Keratinocyte (primary cell): ENCODE measurements at places on chromosomes 12 and 14. TPM values are rescaled to one million over a fixed set of nuclear protein-coding genes. Genes with fewer than 3 reads are reported as not detected.
A peak's percentile ranks its signal among the peaks of the same experiment; 100 is the strongest.

DNA sequence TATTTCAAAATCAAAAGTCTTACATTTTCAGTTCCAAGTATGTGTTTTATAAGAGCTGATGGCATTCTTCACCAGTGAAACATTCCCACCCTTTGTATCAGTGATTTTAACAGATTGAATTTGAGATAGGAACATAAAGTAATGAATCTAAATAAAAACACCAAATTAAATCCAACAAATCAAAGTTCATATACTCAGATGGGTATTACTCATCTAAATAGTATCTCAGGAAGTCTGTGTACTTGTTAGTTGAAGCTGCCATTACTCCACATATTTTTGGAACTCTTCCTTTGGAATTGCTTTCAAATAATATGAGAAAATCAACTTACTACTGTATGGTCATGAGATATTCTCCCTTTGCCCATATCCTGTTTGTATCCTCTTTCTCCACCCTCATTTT is 89.1 kb downstream of the MIA2 start:
- H3K4me1 ChIP-seq, result no peaks in the 10 kb centered on the region
- H3K36me3 ChIP-seq, result peaks cover 3% of the 10 kb centered on the region
- DNase-seq, result no peak
- H3K4me3 ChIP-seq, result no peak overlapping the region
- H3K27me3 ChIP-seq, result no peaks in the 10 kb centered on the region

GRCh38 chr12:14782756-14783155 is 20.5 kb downstream of the WBP11 start:
- no peak for DNase-seq
- H3K4me3 ChIP-seq, result no peak overlapping the region
- no peaks in the 10 kb centered on the region for H3K4me1 ChIP-seq
- no peaks in the 10 kb centered on the region for H3K27me3 ChIP-seq
- H3K36me3 ChIP-seq, result peaks cover 7% of the 10 kb centered on the region

- H3K4me1 ChIP-seq, result peaks cover 7% of the 10 kb centered on the region
- no peaks in the 10 kb centered on the region for H3K36me3 ChIP-seq
- no peak for DNase-seq
- H3K27ac ChIP-seq, result no peak overlapping the region
Observed at GRCh38 chr12:13980538-13981295, 685 bp downstream of the GRIN2B start.

GRCh38 chr12:122860040-122860853 is 25.0 kb downstream of the HIP1R start:
- H3K27me3 ChIP-seq, result no peaks in the 10 kb centered on the region
- no peak for DNase-seq
- H3K4me3 ChIP-seq, result no peak overlapping the region
- H3K27ac ChIP-seq, result peak overlapping the region; percentile 8
- H3K36me3 ChIP-seq, result peaks cover 29% of the 10 kb centered on the region

- H3K36me3 ChIP-seq, result no peaks in the 10 kb centered on the region
- H3K4me1 ChIP-seq, result peaks cover 6% of the 10 kb centered on the region
- H3K27ac ChIP-seq, result no peak overlapping the region
- no peaks in the 10 kb centered on the region for H3K27me3 ChIP-seq
- no peak for DNase-seq
Observed at GRCh38 chr12:7106082-7106481, 2.9 kb downstream of the C1RL start.

GRCh38 chr14:57051633-57052032 is 217.1 kb downstream of the EXOC5 start:
- no peak overlapping the region for H3K4me3 ChIP-seq
- H3K4me1 ChIP-seq, result no peaks in the 10 kb centered on the region
- H3K36me3 ChIP-seq, result no peaks in the 10 kb centered on the region
- no peak overlapping the region for H3K27ac ChIP-seq

The SCNN1A gene
- 3.8 to 13.2 TPM (median 11.1 TPM) in 3 replicates for polyA plus RNA-seq

GRCh38 chr12:109740694-109741245 is 27.1 kb downstream of the FAM222A start:
- no peaks in the 10 kb centered on the region for H3K36me3 ChIP-seq
- no peaks in the 10 kb centered on the region for H3K27me3 ChIP-seq
- DNase-seq, result no peak
- H3K4me1 ChIP-seq, result no peaks in the 10 kb centered on the region
- no peak overlapping the region for H3K4me3 ChIP-seq

The PLA2G1B gene
- not detected in 3 replicates for polyA plus RNA-seq

- H3K4me1 ChIP-seq, result no peaks in the 10 kb centered on the region
- H3K4me3 ChIP-seq, result no peak overlapping the region
- no peaks in the 10 kb centered on the region for H3K36me3 ChIP-seq
Observed at GRCh38 chr12:99002156-99002555, 357.1 kb downstream of the APAF1 start.

DNA sequence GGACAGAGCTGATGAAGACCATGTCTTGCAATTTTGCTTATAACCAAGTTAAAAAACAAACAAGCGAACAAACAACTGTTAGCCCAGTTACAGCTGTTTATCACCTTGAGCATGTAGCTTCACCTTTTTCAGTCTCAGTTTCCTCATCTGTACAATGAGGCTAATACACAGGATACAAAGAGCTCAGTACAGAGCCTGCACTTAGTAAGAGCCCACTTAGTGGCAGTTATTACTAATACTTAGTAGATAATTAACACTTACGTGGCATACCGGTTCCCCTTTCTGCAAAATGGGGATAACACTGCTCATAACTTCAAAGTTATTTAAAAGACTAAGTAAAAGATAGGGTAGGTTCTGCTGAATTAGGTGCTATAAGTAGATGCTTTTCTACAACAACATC is 228.0 kb downstream of the MON2 start:
- no peaks in the 10 kb centered on the region for H3K36me3 ChIP-seq
- DNase-seq, result no peak
- no peak overlapping the region for H3K4me3 ChIP-seq
- H3K27me3 ChIP-seq, result no peaks in the 10 kb centered on the region
- no peak overlapping the region for H3K27ac ChIP-seq

GRCh38 chr12:18165889-18166288 is 75.9 kb upstream of the RERGL start:
- no peak overlapping the region for H3K27ac ChIP-seq
- no peaks in the 10 kb centered on the region for H3K36me3 ChIP-seq
- H3K27me3 ChIP-seq, result no peaks in the 10 kb centered on the region
- no peak for DNase-seq
- peaks cover 8% of the 10 kb centered on the region for H3K4me1 ChIP-seq

- no peaks in the 10 kb centered on the region for H3K27me3 ChIP-seq
- no peak within 1 kb of the TSS for H3K4me3 ChIP-seq
- H3K4me1 ChIP-seq, result peaks cover 16% of the 10 kb centered on the region
- peak within 1 kb of the TSS; percentile 80 for H3K27ac ChIP-seq
Observed at GRCh38 chr12:116559162-116559935, at the start of gene MAP1LC3B2. TSS of gene MAP1LC3B2 (plus strand) at chr12:116559381. CDS start at chr12:116575943, 16,562 bp downstream.

DNA sequence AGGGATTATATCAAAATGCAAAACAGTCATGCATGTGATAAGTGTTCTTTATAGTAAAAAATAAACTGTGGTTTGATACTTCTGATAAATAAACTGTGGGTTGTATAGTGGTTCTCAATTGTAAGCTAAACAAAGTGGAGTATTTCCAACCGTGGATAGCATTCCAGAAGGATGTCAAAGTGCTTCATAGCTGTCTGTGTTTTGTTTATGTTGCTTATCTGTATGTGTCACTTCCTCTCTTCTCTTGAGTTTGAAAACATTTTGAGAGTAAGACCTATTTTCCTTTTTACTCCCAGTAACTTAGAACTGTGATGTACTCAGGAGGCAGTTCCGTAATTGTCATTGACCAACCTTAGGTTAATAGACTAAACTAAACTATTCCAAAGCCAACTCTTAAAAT is 415.8 kb downstream of the TMTC2 start:
- no peaks in the 10 kb centered on the region for H3K36me3 ChIP-seq
- H3K27me3 ChIP-seq, result no peaks in the 10 kb centered on the region
- H3K4me1 ChIP-seq, result no peaks in the 10 kb centered on the region
- DNase-seq, result no peak
- H3K27ac ChIP-seq, result no peak overlapping the region

The CLEC2A gene
- polyA plus RNA-seq, result 0.27 to 0.94 TPM (median 0.88 TPM) in 3 replicates

DNA sequence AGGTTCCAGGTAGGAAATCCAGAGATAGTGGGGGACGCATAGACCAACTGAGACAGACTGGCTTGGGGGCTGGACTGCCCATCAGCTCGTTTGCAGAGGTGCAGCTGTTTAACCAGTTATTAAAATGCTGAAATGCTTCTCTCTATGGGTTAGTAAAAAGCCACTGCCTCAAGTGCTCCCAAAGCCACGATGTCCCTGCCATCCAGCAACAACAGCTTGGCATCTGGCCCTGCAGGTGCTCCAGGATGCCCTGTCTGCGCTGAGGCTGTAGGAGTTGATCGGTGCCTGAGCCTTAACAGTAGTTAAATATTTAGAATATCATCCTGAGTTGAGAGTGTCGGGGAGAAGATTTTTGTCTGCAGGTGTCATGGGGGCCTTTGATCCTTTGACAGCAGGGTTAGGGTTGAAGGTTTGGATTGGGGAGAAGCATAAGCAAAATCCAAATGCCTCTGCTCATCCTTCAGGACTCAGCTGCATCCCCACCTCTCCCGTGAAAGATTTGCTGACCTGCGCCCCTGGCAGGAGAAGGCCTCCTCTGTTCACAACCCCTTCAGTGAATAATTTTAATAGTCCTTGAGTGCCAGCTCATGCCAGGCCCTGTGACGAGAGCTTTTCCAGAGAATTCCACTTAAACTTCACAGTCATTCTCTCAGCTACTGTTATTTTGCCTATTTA is 127.3 kb upstream of the PWP1 start:
- H3K4me3 ChIP-seq, result no peak overlapping the region
- H3K36me3 ChIP-seq, result no peaks in the 10 kb centered on the region
- no peak for DNase-seq
- no peak overlapping the region for H3K27ac ChIP-seq

GRCh38 chr12:26846416-26846815 is 13.4 kb upstream of the ITPR2 start:
- H3K4me1 ChIP-seq, result peaks cover 5% of the 10 kb centered on the region
- no peak overlapping the region for H3K27ac ChIP-seq
- H3K36me3 ChIP-seq, result no peaks in the 10 kb centered on the region
- H3K4me3 ChIP-seq, result no peak overlapping the region
- no peak for DNase-seq

DNA sequence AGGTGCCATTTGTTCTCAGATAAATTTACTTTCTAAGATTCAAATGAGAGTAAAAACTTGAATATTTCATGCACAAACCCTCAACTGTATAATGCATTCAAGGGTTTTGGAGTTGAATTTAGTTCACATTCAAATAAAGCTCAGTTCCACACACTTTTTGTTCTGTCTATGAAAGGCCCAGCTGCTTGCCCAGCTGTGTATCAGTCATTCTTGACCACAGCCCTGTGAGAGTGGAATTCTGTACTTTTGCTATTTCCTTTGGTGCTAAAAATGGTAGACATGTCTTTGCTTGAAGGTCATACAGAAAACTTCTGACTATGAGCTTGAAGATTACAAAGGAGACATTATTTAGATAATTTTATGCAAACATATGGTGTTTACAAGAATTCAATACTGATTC is 110.4 kb downstream of the KCNC2 start:
- no peaks in the 10 kb centered on the region for H3K27me3 ChIP-seq
- no peaks in the 10 kb centered on the region for H3K36me3 ChIP-seq
- H3K4me1 ChIP-seq, result no peaks in the 10 kb centered on the region
- H3K27ac ChIP-seq, result no peak overlapping the region
- DNase-seq, result no peak

The RIN3 gene
- polyA plus RNA-seq, result 0.79 to 4.7 TPM (median 1.2 TPM) in 3 replicates

GRCh38 chr14:73713206-73713802 is 880 bp downstream of the PNMA1 start:
- DNase-seq, result no peak
- peaks cover 17% of the 10 kb centered on the region for H3K36me3 ChIP-seq
- H3K27ac ChIP-seq, result no peak overlapping the region
- peak overlapping the region; percentile 57 for H3K4me3 ChIP-seq

The KRT72 gene
- polyA plus RNA-seq, result not detected in 3 replicates

The TEX22 gene
- 0.03 to 0.09 TPM in 2 of 3 replicates, not detected in the other for polyA plus RNA-seq

DNA sequence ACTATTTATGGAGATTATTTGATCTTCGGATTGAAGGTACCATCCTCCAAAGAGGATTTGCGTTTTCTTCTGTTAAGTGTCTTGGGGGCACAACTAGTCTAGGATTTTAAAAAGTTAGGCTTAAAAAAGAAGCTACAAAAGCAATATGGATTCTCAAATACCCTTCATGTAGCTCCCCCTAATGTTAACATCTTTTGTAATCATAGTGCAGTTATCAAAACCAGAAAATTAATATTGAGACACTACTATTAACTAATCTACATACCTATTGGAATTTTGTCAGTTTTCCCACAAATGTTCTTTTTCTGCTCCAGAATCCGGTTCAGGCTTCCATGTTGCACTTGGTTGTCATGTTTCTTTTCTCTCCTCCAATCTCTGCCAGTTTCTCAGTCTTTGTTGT is 62.5 kb downstream of the BICDL1 start:
- peaks cover 18% of the 10 kb centered on the region for H3K4me1 ChIP-seq
- no peaks in the 10 kb centered on the region for H3K36me3 ChIP-seq
- no peak for DNase-seq
- no peak overlapping the region for H3K4me3 ChIP-seq
- no peak overlapping the region for H3K27ac ChIP-seq

DNA sequence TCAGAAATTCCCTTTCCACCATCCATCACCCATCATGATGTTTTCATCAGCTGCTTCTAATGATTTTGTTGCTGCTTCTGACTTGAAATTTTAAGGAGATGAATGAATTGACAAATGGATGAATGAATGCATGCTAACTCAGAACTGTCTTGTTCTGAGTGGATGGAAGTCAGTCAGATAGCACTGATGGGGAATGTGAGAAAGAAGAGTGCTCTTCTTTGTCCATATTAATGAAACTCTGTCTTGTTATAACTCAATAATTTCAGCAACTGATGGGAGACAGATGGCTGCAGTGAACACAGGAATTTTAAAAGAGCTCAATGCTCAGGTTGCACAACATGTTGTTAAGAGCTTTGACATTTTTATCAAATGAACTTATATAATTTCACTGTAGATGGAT is 422.0 kb downstream of the TRHDE start:
- no peaks in the 10 kb centered on the region for H3K27me3 ChIP-seq
- H3K4me1 ChIP-seq, result no peaks in the 10 kb centered on the region
- H3K36me3 ChIP-seq, result no peaks in the 10 kb centered on the region
- no peak overlapping the region for H3K27ac ChIP-seq
- no peak for DNase-seq
- no peak overlapping the region for H3K4me3 ChIP-seq

DNA sequence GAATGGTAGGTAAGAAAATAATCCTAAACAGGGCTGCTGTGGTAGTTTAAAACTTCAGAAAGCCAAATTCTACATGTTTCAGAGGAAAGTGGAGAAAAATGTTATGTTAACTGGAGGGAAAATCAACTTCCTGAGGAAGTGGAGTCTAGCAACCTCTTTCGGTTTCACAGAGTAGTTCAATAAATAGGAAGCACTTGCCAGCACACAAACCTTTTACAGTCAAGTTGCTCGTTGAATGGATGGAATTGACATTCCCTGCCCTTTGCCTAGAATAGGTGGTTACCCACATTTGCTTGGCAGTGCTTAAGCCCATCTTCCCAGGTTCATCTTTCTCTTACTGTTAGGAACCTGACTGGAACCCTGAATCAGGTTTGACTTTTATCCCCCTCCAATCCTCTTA is 15.9 kb downstream of the ANKRD13A start:
- H3K27me3 ChIP-seq, result no peaks in the 10 kb centered on the region
- H3K27ac ChIP-seq, result no peak overlapping the region
- DNase-seq, result no peak
- no peaks in the 10 kb centered on the region for H3K4me1 ChIP-seq

DNA sequence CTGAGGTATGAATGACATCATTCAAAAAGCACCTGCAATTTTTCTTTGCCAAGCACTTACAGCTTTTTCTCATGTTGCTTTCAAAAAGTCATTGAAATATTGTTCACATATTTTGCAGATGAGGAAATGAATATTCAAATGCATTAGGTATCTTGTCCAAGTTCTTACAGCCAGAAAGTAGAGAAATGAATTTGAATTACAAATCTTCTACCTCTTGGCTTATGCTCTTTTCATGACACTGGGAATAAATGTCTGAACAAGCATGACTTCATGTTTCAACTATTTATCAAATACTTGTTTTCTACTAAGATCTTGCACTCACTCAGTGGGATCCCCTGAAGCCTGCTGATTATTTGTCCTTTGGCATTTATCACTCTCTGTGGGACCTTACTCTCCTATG is 267.2 kb upstream of the BTG1 start:
- H3K36me3 ChIP-seq, result no peaks in the 10 kb centered on the region
- H3K27ac ChIP-seq, result no peak overlapping the region
- no peaks in the 10 kb centered on the region for H3K27me3 ChIP-seq
